ENCODE measurements at places on chromosomes 3 and 15.

DNA sequence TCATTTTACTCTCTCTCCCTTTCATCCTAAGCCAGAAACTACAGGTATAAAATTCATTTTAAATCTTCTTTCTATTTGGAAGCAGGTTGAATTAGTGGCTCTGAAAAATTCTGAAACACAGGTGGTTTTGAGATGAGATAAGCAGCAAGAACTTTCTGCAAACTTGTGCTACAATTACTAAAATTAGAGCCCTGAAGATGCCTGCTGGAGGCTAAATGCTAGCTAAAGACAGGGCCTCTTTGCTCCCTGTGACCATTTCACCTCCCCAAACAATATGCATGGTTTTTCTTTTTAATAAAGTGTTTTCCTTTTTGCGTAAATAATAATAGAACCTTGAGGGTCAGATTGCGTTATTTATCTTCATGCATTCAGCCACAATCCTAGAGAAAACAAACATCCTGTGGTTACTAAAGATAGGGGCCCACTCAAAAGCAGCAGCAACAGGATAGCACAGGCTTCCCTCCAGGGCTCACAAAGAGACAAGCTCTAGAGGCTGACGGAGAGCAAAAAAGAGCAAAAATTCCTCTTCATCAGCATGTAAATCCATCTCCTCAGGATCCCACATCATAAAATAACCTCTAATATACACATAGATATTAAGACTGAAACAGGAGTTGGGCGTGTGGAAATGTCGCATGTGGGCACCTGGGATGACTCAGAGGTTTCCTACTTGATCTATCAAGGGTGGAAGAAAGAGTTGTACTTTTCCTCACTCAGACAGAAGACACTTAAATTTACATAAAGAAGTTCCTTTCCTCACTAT, 26.5 kb upstream of the CP start:
- DNase-seq: no peak

GRCh38 chr3:43624619-43625305, 3.0 kb upstream of the ANO10 start:
- DNase-seq: no peak

DNA sequence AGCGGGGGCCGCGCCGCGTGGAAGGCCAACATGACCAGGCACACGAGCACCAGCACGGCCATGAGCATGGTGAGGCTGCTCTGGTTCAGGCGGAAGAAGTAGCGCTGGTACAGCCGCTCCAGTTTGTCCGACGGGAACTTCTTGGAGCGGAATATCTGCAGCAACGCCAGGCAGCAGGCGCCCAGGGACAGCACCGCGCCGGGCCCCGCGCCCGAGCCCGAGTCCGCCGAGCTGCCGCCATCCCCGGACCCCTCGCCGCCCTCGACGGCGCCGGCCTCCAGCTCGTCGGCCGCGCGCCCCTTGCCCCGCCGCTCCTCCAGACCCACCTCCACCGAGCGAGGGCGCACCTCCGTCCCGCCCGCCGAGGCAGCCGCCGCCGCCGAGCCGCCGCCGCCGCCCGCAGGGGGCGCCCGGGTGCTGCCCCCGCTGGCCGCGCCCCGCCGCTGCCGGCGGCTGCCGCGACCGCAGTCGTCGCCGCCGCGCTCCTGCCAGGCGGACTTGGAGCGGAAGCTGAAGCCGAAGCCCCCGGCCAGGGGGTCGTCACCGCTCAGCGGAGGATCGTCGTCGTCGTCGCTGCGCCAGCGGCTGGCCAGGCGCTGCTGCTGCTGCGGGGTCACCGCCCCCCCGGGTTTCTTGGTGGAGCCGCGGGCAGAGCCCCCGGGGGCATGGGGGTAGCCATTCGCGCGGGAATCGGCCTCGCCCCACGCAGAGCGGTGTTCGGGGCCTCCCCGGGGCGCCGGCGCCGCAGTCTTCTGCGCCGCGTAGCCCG, 957 bp downstream of the ADCY5 start:
- peak; percentile 63 for DNase-seq

- DNase-seq: no peak
These were observed 69.7 kb downstream of the FMN1 start for GRCh38 chr15:33124811-33125210.

DNA sequence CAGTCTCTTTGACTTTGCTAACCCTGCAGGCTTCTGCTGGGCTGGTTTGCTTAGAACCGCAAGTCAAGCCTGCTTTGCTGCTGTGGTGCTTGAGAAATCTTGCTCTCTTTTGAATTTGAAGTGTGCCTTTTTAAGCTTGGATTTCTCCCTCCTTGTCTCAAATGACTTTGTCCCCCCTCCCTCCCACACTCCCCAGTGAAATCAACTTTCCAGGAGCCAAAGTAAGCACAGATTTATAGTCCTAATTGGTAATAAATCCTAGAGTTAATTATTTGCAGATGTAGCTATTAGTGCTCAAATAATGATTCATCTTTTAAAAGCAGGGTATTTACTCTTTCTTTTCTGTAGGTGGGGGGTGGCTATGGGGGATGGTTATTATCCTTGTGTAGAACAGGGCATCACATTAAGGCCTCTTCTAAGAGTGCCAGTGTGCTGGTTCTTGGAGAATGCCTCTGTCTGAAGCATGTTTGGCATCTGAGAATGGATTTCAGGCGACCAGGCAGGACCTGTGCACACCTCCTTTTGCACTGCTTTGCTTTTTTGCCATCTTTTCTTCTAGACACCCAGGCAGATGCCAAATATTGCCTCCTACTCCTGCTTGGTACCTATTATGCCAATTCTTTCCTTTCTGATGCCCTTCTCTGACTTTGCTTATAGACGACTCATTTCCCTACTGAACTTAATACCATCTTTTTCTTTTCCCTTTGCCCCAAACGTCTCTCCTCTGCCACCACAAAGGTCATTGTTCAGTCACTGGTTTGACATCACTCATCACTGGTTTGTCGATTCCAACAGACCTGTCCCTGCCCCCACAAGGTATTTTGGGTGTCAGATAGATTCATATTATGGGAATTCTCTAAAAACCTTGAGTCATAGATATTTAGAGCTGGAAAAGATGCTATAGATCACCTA, 50.7 kb downstream of the CLDN11 start:
- peak; percentile 46 for DNase-seq

GRCh38 chr3:156661155-156661554, 13.2 kb upstream of the TIPARP start:
- no peak for DNase-seq

DNA sequence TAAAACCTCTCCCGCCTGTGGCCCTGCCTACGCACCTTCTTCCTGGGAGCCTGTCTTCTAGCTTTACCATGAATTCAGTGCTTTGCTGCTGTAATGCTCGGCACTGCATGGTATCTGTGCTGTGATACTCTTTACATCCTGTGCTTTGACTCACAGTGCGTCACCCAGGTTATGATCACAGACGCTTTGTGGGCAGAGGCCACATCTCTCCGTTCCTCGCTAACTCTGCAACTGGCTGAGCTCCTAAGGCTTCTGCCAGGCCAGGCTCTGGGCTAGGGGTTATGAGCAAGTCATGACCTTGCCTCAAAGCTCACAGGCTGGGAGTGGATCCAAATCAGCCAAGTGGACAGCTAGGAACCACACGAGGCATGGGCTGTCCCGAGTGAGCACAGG, 23.2 kb downstream of the SPTBN5 start:
- DNase-seq: no peak

DNA sequence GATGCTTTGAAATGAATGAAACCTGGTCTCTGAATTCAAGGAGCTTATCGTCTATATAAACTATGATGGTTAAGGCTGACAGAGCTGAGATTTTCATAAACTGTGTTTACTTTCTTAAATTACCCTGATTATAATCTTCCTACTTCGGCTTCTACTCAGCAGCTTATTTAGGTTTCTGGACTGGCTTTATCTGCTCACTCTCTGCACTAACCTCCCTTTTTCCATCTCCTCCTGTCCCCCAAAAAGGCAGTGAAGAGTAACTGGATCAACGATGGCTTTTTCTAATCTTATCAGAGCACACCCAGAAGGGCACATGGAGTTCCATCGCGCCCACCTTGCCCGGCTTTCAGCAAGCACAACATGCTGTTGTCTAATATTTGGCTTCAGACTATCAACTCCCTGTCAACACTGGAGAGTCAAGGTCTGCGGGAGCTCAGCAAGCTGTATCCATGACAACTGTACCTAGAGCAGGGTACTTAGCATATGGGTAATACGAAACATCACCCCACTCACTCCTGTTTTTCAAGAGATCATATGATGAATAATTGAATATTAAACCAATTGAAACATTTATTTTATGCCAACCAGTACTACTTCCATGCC, 417.3 kb downstream of the GABRB3 start:
- DNase-seq: no peak

GRCh38 chr3:105967117-105967516, 98.3 kb upstream of the CBLB start:
- DNase-seq: no peak

GRCh38 chr15:45162771-45163507, 24.8 kb downstream of the SHF start:
- peak; percentile 66 for DNase-seq

DNA sequence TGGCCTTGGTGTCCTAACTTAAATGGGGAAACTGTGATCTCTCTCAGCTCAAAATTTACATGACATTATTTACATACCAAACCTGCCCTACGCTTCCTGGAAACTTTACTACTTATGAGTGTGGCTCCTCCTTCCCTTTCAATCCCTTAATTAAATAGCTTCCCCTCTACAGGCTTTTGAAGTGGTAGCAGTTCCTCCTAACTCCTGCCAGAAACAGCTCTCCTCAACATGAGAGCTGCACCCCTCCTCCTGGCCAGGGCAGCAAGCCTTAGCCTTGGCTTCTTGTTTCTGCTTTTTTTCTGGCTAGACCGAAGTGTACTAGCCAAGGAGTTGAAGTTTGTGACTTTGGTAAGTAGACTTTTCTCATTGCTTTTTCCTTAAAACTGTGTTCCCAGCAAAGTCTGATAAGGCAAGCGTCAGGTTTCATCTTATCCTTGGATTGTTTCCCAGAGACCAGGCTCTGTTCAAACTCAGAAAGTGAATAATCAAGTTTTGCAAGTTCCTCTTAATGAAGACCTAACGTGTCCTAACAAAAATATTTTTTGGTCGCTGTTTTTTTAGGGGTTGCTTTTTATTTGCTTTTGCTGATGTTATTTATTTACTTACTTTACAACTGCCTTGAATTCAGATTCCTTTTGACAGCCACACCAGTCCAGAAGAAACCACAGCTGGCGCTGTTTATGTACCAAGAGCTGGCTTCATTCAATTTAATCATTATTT, at the start of gene ACP3:
Gene ACP3 (plus strand): TSS at position 179 of the 720 bp plus-strand sequence. CDS start 50 bp downstream, at position 229.
- peak; percentile 51 for DNase-seq

GRCh38 chr3:42758126-42758525, 14.9 kb downstream of the CCDC13 start:
- no peak for DNase-seq

GRCh38 chr3:146037697-146038096, 123.3 kb downstream of the PLOD2 start:
- DNase-seq: no peak

DNA sequence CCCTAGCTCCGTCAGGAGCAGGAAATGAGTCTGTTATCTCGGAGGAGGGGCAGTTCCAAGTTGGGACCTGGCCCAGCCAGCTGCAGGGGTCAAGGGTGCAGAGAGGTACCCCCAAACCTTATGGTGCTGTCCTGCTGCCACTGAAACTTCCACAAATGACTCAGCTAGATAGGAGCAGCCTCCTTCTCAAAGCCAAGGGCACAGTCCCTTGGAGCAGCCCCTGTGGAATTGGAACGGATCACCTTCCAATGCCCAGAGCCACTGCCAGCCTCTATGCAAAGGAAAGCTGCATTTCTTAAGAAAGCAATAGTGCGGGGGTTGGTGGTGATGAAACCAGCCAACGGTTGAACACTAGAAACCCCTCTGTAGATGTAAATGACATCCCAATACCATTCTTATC, 19.6 kb upstream of the LRRK1 start:
- DNase-seq: no peak

DNA sequence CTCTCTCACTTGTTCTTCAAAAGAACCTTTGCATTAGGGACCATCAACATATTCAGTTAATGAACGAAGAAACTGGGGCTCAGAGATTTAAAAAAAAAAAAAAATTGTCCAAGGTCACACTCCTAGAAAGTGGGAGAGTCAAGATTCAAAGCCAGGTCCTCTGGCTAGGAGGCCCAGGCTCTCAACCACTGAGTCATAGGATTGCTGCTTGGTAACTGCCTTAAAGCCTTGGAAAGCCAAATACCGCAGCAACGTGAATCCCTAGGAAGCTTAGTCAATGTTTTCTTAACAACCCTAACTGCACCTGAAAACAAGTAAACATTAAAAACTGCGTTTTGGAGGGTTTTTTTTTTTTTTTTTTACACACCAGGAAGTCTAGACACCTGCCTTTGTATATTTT, 156.8 kb downstream of the WNT5A start:
- no peak for DNase-seq

- DNase-seq: no peak
These were observed 340.8 kb downstream of the NAALADL2 start for GRCh38 chr3:175199961-175200360.

- DNase-seq: no peak
These were observed 30.6 kb upstream of the CERS3 start for GRCh38 chr15:100559330-100559729.

DNA sequence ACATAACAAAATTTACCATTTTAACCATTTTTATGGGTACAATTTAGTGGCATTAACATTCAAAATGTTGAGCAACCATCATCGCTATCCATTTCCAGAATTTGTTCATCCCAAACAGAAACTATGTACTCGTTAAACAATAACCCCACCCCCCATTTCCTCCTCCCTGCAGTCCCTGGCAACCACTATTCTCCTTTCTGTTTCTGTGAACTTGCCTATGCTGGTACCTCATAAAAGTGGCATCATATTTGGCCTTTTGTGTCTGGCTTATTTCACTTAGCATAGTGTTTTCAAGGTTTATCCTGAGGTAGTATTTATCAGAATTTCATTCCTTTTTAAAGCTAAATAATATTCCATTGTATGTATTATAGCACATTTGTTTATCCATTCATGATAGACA, 32.4 kb downstream of the C3orf80 start:
- DNase-seq: no peak

DNA sequence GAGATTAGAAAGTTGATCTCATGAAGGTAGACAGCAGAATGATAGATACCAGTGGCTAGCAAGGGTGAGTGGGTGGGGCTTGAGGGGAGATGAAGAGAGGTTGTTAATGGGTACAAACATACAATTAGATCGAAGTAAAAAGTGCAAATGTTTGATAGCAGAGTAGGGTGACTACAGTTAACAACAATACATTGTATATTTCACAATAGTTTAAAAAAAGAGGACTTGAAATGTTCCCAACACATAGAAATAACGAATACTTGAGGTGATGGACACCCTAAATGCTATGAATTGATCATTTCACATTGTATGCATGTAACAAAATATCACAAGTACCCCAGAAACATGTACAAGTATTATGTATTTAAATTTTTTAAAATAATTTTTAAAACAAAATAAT, 47.3 kb downstream of the ADAM10 start:
- DNase-seq: no peak

- DNase-seq: no peak
These were observed 184.8 kb upstream of the CTDSPL start for GRCh38 chr3:37676885-37677284.

DNA sequence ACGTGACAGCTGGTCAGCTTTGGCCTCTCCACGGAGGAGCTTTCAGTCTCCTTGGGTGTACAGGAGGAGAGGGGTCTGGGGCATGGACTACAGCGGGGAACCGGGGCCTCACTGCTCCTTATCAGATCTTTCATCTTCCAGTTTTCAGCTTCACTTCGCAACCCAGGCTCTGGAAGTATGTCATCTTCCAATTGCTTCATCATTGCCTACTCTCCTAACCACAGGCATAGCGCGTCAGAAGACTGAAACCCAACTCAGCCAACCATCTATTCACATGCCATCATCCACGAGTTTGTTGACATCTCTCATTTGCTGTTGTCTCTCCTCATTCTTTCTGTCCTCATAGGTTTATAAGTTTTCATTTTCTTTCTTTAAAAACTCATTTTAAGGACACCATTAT, 119.5 kb downstream of the MYLK start:
- no peak for DNase-seq
